Thyroid gland (tissue), 4 donors: ENCODE measurements at places on chromosomes 12 and 14. TPM values are rescaled to one million over a fixed set of nuclear protein-coding genes. Genes with fewer than 3 reads are reported as not detected.

DNA sequence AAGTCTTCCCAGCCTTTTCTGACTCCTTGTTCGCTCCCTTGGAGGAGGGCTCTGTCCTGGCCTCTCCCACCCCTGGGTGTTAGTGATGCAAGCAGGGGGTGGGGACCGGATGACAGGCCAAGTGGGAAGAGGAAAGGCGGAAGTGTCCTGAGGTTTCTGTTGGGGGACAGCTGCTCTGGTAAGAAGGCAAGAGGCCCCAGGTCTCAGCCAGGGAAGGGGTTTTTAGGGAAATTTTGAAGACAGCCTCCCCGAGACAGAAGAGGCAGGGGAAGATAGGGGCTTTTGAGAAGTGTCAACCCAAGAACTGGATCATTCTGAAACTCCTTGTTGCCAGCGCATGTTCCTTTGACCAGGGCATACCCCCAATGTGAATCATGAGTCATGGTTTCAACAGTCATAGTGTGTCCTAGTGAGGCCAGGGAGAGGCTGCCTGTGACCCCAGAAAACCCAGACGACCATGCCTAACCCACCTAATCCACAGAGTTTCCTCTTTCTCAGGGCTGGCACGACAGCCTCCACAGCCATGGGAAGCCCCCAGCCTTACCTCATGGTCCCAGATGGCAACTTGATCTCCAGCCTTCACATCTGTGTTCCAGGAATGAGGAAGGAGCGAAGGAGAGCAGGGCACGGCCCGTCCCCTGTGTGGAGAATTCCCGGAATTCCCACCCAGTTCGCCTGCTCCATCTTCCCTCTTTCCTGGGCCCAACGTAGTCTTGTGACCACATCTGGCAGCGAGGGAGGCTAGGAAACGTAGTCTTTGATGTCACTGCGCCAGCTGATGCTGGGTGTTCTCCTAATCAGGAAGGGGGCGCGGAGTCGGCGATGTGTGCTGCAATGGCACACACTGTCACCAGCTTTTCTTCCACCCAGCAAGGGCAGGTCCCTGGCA lies 4.9 kb upstream of the GPR132 start:
- no peak for DNase-seq
- no peaks in the 10 kb centered on the region for H3K27me3 ChIP-seq
- H3K36me3 ChIP-seq: no peaks in the 10 kb centered on the region
- no peak overlapping the region for H3K4me3 ChIP-seq
- H3K27ac ChIP-seq: peak overlapping the region; percentile 31

DNA sequence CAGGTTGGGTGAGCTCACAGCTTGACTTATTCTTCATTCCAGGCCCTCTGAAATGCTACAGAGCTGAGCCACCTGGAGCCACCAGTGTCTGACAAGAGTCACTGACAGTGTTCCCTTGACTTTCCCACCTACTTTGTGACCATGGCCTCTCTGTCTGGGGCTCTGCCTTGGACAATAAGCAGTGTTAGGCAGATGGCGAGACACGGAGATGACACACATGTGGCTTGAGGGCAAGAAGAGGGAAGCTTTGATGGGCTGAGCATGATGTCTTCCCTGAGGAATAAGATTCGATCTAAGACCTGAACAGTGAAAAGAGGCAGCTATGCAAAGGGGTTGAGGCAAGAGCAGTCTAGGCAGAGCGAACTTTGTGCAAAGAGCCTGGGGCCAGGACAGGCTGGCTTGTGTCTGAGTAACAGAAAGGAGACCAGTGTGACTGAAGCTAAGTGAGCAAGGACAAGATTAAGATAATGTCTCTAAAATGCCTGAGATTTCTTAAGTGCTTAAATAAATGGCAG lies 105.5 kb downstream of the NUAK1 start:
- H3K4me1 ChIP-seq: no peaks in the 10 kb centered on the region
- H3K27ac ChIP-seq: no peak overlapping the region
- H3K4me3 ChIP-seq: no peak overlapping the region
- no peaks in the 10 kb centered on the region for H3K36me3 ChIP-seq
- no peak for DNase-seq
- no peaks in the 10 kb centered on the region for H3K27me3 ChIP-seq

- H3K36me3 ChIP-seq: no peaks in the 10 kb centered on the region
- H3K27ac ChIP-seq: no peak overlapping the region
- DNase-seq: no peak
- no peak overlapping the region for H3K4me3 ChIP-seq
- H3K4me1 ChIP-seq: peaks cover 4% of the 10 kb centered on the region
- no peaks in the 10 kb centered on the region for H3K27me3 ChIP-seq
These were observed 18.9 kb upstream of the LRTM2 start for GRCh38 chr12:1801303-1801975.

- peak within 1 kb of the TSS; percentile 78 for H3K27ac ChIP-seq
- peak; percentile 80 for DNase-seq
- peak within 1 kb of the TSS; percentile 96 for H3K4me3 ChIP-seq
- H3K4me1 ChIP-seq: peaks cover 5% of the 10 kb centered on the region
- peaks cover 4% of the 10 kb centered on the region for H3K36me3 ChIP-seq
- H3K27me3 ChIP-seq: no peaks in the 10 kb centered on the region
These were observed at the start of gene RXYLT1 for GRCh38 chr12:63779498-63780481. TSS of gene RXYLT1 (plus strand) at chr12:63779909. CDS start at chr12:63779961, 52 bp downstream.

DNA sequence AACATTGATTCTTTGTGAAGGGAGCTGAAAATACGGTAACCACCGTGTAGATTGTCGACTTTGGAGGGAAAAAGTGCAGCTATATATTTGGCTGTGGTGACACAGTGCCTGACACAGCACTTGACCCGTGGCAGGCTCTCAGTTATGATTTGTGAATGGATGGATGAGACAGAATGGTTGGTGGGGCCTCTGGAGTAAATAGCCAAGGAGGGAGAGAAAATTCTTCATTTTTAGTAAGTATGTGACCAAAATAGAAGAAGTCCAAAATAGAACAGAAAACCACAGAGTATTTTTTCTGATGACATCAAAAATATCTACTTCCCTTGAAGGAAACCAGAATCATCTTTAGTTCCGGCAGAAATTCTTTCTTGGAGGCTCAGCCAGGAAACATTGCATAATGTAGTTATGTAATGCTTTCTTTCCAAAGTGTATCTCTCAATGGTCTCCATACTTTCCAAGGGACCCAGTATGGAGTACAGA lies 82.0 kb upstream of the WSCD2 start:
- H3K27me3 ChIP-seq: no peaks in the 10 kb centered on the region
- peaks cover 15% of the 10 kb centered on the region for H3K4me1 ChIP-seq
- peak overlapping the region; percentile 3 for H3K27ac ChIP-seq
- no peak overlapping the region for H3K4me3 ChIP-seq
- no peaks in the 10 kb centered on the region for H3K36me3 ChIP-seq

DNA sequence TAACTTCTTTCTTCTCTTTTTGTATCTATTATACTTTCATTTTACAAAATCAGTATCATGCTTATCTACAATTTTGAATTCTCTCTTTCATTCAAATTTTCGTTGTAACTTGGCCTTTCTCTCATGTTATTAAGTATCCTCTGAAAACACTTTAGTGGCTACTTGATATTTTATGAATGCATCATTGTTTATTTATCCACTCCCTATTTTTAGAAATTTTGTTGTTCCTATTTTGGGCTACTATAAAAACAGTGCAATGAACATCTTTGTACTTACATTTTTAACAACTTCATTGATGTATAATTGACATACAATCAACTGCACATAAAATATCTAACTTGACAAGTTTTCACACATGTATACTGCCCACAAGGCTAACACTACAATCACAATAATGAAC lies 44.0 kb upstream of the AMIGO2 start:
- no peak overlapping the region for H3K27ac ChIP-seq
- H3K4me3 ChIP-seq: no peak overlapping the region
- H3K27me3 ChIP-seq: no peaks in the 10 kb centered on the region
- no peaks in the 10 kb centered on the region for H3K36me3 ChIP-seq

GRCh38 chr12:79710707-79711483 lies 20.1 kb upstream of the PAWR start:
- no peak overlapping the region for H3K4me3 ChIP-seq
- no peaks in the 10 kb centered on the region for H3K36me3 ChIP-seq
- H3K27ac ChIP-seq: no peak overlapping the region
- H3K27me3 ChIP-seq: no peaks in the 10 kb centered on the region

GRCh38 chr12:57755454-57756372 lies 810 bp downstream of the MARCHF9 start:
- DNase-seq: peak; percentile 64
- peaks cover 22% of the 10 kb centered on the region for H3K4me1 ChIP-seq
- H3K27me3 ChIP-seq: no peaks in the 10 kb centered on the region
- H3K27ac ChIP-seq: peak overlapping the region; percentile 74
- H3K4me3 ChIP-seq: peak overlapping the region; percentile 22

GRCh38 chr12:29429999-29430715 lies 49.2 kb upstream of the ERGIC2 start:
- H3K27me3 ChIP-seq: no peaks in the 10 kb centered on the region
- H3K4me3 ChIP-seq: no peak overlapping the region
- no peak for DNase-seq
- no peak overlapping the region for H3K27ac ChIP-seq

GRCh38 chr12:29492891-29493290 lies 4.6 kb downstream of the OVCH1 start:
- H3K36me3 ChIP-seq: no peaks in the 10 kb centered on the region
- no peak for DNase-seq
- no peak overlapping the region for H3K27ac ChIP-seq
- no peaks in the 10 kb centered on the region for H3K27me3 ChIP-seq
- no peak overlapping the region for H3K4me3 ChIP-seq
- no peaks in the 10 kb centered on the region for H3K4me1 ChIP-seq

DNA sequence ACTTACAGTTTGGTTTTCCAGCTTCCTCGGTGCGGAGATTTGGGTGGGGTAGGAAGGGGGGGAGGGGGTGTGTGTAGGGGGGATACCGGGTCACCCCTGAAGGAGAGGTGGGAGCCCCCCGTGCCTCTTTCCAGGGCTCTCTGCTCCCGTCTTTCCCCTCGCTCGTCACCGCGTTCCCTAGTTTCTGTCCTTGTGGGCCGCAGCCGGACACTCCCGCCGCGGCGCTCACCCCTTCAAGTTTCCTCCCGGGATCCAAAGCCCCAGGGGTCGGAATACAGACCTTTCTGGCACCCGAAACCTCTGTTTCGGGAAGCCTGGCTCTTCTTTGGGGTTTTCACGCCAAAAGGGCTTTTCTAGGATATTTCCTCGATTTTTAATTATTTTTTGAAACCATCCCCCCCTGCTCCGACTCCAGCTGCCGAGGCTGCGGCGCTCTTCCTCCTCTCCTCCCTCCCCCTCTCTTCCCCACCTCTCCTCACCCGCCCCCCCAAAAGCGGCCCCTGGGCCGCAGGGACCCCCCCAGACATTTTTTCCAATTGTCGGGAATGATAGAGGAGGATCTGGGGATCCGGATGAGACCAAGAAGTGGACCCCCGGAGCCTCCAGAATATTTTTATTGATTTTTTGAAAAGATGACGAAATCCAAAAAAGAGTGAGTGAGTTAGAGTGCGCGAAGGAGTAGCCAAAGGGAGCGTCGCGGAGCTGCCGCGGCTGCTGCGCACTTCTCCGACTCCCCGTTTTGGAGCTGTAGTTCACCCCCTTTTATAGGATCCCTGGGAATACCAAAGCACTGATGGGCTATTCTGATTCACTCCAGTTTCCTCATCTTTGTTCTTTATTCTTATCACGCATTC lies 1.7 kb downstream of the CCND2 start:
- peak overlapping the region; percentile 72 for H3K4me3 ChIP-seq
- DNase-seq: peak; percentile 26
- H3K27ac ChIP-seq: peak overlapping the region; percentile 82
- H3K36me3 ChIP-seq: peaks cover 3% of the 10 kb centered on the region
- peaks cover 55% of the 10 kb centered on the region for H3K4me1 ChIP-seq

DNA sequence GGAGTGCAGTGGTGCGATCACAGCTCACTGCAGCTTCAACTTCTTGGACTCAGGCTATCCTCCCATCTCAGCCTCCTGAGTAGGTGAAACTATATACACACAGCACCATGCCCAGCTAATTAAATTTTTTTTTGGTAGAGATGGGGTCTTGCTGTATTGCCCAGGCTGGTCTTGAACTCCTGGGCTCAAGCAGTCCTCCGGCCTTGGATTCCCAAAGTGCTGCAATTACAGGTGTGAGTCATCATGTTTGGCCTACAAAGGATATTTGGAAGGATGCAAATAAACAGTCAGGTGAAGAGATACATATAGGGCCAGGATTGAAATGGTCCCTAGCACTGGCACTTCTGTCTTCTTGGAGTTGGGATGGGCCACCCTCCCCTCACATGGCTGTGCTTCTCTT lies 23.9 kb downstream of the RCOR1 start:
- H3K27me3 ChIP-seq: no peaks in the 10 kb centered on the region
- H3K27ac ChIP-seq: no peak overlapping the region

DNA sequence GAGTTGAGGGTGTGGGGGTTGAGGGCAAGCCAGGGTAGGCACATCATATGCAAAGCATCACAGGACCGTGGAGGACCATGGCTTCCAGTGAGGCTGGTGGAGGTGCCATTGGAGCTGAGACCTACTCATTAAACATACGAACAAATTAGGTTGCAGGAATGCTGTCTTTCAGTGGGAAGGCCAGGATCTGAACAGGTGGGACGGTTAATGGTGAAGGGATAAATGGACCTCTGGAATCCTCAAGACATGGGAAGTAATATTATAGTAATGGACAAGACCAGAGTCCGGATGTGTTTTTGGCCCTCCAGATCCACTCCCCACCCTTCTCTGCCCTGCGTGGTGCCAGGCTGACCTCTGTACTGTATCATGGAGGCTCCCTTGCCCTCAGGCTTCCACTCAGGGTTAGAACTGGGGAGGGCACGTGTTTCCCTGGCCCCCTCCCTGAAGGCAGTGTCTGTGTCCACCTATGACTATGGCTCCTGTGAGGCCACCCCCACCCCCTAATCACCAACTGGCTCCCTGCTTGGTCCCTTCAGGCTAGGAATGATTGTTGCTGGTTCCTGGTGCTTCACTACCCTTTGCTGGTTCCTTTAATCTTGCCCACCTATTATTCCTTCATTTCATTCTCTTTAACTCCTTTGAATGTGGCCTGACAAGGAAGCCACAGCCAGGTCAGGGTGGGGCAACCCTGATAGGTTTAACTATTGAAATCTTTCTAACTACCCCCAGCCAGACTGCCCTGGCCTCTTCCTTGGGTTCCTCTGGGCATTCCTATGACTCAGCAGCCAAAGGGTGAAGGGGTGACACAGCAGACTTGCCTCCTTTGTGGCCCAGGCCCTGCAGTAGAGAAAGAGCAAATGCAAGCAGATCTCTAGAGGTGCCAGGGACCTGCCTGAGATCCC lies 10.7 kb downstream of the DHRS2 start:
- H3K4me1 ChIP-seq: no peaks in the 10 kb centered on the region
- no peaks in the 10 kb centered on the region for H3K27me3 ChIP-seq
- no peaks in the 10 kb centered on the region for H3K36me3 ChIP-seq
- H3K4me3 ChIP-seq: no peak overlapping the region
- no peak overlapping the region for H3K27ac ChIP-seq
- DNase-seq: no peak

Gene SLC6A15
- total RNA-seq: 0.89 TPM

Gene PTPN21
- total RNA-seq: 33.7 TPM

Gene SOX5
- total RNA-seq: 32.4 TPM

Gene ETV6
- total RNA-seq: 17.4 TPM

Gene TSPAN19
- 0.56 TPM for total RNA-seq

Gene RIMKLB
- total RNA-seq: 63.2 TPM

Gene GCH1
- 7.6 TPM for total RNA-seq

Gene APOF
- not detected for total RNA-seq

Gene MVK
- total RNA-seq: 27.4 TPM

Gene MSRB3
- total RNA-seq: 12.0 TPM

Gene L3HYPDH
- total RNA-seq: 75.9 TPM

Gene GSC
- 11.0 TPM for total RNA-seq

Gene CPNE6
- total RNA-seq: not detected

Gene VWF
- total RNA-seq: 54.3 TPM
